Frontal cortex (tissue), 4 donors: ENCODE measurements at places on chromosomes 12 and 14. TPM values are rescaled to one million over a fixed set of nuclear protein-coding genes. Genes with fewer than 3 reads are reported as not detected.

GRCh38 chr14:93160353-93160801 is 24.3 kb downstream of the MOAP1 start:
- DNase-seq = no peak

The IFNG-AS1 gene
- not detected for total RNA-seq

DNA sequence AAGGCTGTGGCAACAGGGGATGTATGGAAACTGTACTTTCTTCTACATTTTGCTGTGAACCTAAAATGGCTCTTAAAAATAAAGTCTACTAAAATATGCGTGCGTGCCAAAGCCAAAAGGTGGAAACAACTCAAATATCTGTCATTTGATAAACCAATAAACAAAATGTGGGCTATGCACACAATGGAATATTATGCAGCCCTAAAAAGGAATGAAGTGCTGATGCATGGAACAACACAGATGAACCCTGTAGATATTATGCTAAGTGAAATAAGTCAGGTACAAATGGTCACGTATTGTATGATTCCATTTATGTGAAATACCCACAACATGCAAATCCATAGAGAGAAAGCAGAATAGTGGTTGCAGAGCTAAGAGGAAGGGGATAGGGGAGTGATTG is 8.0 kb downstream of the CACNA2D4 start:
- no peak for DNase-seq

The LMNTD1 gene
- 1.2 TPM for total RNA-seq

The CAPZA3 gene
- total RNA-seq = not detected

The RIPK3 gene
- under 0.01 TPM for total RNA-seq

GRCh38 chr12:76057326-76057725 is 25.8 kb upstream of the PHLDA1 start:
- DNase-seq = no peak
